ENCODE measurements at places on chromosomes 11 and 22.

DNA sequence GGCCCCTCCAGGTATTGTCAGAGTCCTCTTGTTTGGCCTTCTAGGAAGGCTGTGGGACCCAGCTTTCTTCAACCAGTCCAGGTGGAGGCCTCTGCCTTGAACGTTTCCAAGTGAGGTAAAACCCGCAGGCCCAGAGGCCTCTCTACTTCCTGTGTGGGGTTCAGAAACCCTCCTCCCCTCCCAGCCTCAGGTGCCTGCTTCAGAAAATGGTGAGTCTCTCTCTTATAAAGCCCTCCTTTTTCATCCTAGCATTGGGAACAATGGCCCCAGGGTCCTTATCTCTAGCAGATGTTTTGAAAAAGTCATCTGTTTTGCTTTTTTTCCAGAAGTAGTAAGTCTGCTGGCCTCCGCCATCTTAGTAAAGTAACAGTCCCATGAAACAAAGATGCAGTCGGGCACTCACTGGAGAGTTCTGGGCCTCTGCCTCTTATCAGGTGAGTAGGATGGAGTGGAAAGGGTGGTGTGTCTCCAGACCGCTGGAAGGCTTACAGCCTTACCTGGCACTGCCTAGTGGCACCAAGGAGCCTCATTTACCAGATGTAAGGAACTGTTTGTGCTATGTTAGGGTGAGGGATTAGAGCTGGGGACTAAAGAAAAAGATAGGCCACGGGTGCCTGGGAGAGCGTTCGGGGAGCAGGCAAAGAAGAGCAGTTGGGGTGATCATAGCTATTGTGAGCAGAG, at the start of gene CD3E:
Gene CD3E, plus strand, starts transcription at position 163 of the 681 bp plus-strand sequence. Its CDS starts 223 bp downstream, at position 386.
- no peak for DNase-seq

GRCh38 chr11:30724274-30724673, 138.1 kb upstream of the MPPED2 start:
- no peak for DNase-seq

DNA sequence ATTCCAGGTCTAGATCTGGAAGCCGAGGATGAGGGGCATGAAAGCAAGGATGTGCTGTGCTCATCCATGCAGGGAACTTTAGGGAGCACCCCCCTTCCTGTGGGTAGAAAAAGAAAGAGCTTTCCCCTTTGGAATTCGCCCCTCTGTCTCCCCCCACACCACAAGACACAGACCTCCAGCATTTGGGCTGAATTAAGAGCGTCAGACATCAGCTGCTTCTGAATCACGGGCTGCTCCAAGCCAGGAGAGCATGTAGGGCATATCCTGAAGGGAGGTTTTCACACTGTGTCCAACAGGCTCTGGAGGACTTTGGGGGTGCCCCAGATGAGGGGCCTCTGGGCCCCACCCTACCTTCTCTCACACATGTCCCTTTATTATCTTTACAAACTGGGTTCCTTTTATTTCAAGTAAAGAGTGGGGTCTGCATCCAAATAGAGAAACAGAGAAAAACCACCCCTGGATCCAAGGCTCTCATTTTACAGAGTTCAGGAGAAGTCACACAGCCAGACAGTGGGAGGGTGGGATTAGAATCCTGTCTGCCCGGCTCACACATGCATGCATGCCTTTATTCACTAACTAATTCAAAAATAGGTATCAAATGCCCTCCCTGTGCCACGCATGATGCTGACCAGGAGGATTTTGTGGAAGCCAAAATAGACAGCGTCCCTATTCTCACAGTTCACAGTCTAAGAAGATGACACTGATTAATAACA, 52.8 kb downstream of the LRRC32 start:
- no peak for DNase-seq

DNA sequence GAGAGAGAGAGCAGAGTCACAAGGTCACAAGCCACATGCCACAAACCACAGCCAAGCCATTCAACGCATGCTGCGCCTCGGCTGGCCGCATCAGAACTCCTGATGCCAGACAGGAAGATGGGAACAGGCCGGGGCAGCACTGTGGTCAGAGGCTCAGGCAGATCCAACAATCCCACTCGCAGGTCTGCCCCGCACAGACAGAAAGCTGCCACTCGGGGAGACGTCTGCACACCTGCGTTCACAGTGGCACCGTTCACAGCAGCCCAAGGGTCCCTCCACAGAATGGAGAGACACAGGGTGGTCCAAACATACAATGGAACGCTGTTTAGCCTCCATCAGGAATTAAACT, 408.8 kb downstream of the CTTN start:
- no peak for DNase-seq

- DNase-seq: no peak
Measured at GRCh38 chr22:30373331-30374325, 13.6 kb downstream of the RNF215 start.

DNA sequence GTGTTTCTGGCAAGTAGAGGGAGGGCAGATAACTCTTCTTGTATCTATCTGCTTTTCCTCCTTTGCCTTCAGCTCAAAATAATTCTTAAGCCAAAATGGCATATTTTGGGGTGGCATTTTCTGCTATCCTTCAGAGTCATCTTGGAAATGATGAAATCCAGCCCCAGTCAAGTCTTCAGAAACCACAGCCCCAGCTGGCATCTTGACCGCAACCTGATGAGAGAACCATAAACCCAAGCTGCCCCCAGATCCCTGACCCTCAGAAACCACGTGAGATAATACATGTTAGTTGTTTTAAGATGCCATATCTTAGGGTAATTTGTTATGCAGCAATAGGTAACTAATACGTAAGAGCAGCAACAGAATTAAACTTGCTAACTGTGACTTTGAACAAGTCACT, 15.1 kb upstream of the PAMR1 start:
- no peak for DNase-seq

DNA sequence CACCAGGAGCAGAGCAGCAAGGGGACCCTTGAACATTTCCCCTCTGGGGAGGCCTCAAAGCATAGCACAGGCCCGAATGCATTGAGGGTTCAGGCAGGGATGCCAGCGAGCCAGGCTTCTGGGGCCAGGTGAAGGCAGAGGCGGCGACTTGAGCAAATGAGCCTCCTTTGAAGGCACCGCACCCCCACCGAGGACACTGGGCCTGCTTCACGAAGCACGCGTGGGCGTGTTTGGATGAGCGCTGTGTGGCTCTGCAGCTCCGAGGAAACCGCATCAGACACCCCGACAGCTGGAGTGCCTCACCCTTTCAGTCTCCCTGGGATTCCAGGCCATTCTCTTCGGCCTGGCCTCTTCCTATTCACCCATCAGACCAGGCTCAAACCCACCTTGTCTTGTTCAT, 301.8 kb downstream of the NTM start:
- no peak for DNase-seq

DNA sequence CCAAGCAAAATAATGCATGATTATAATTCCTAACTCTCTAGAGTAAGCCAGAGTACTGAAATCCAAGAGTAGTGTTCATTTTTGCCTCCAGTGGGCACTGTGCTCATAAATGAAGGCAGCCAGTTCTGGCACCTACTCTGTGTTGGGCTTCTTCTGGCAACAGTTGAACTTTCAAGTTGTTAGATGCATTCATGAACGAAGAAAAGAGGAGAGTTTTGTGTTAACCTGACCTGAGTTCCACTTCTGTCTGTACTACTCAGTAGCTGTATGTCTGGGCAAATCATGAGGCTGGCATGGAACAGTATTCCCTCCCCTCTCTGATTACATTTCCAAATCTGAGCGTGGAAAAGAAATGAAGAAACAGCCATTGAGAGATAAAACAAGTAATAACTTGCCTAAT, 20.3 kb upstream of the TENM4 start:
- no peak for DNase-seq

DNA sequence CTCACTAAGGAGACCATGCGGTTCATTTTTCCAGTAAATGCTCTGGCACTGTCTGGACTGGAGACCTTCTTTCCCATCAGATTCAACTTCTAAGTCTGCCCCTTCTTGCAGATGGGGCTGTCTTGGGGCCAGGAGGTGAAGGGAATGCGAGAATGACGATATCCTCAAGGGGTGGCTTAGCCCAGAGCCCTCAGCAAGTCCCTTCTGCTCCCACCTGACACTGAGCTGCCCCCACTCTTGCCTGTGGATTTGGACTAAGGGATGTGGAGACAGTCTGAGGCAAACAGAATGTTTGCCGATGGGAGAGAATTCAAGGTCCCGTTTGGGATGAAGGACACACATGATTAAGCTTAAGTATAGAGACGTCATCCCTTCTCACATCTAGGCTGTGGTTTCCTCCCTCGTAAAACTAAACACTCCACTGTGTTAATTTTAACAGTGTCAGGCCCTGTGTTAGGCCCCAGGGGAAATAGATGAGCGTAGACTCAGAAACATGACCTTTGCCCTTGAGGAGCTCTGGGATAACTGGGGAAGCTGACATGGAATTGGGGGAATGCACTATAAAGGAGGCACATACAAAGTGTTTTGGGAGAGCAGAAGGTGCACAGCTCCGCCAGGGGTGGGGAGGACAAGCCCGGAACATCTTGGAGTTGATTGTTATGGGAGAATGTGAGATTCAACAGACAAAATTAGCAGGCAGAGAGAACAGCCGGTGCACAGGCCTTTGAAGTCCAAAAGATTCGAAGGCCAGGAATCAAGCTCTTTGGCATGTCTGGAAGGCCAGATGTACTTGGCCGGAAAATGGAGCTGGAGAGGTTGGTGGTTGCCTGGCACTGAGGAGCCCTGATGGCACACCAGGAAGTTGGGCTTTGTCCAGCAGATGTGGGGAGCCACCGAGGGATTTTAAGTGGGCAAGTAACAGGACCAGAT, 71.6 kb downstream of the ST3GAL4 start:
- DNase-seq: no peak

- no peak for DNase-seq
Measured at GRCh38 chr11:122715548-122716440, 60.3 kb downstream of the UBASH3B start.

DNA sequence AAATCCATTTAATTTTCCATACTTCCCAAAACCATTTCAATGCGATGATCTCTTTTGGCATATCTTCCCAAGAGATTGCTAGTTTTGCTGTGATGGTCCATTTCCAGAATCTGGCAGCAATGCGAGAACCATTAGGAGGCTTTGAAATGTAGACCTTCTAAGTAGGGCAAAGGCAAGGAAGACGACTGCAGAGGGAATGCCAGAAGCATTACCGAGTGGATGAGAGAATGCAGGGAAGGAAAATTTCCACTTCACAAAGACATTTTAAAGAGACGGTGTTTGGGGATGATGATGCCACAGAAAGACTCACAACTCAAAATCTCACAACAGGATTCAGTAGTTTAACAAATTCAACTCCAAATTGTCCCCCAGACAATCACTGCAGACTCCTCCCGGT, 471 bp upstream of the CEP126 start:
- DNase-seq: no peak

GRCh38 chr22:16949561-16949960, 58.5 kb downstream of the GAB4 start:
- DNase-seq: no peak

DNA sequence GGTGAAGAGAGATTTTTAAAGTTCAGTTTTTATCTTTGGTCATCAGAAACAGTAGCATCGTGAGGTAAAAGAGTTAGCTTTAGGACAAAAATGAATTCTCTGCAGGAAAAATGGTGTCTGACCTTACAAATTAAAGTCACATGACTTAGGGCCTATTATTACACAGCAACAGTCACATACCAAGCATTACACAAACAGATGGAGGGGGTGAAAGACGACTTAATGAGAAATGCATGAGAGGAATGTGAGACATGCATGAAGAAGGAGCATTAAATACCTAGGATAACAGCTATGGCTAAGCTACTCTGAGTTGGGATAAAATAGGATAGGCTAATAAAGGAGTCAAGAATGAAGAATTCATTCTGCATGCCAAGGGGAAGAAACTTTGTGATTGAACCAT, 77.5 kb downstream of the BLID start:
- DNase-seq: no peak

- no peak for DNase-seq
Measured at GRCh38 chr22:41290262-41291221, 4.6 kb upstream of the RANGAP1 start.

- no peak for DNase-seq
Measured at GRCh38 chr22:44862981-44863860, 110.8 kb downstream of the ARHGAP8 start.

DNA sequence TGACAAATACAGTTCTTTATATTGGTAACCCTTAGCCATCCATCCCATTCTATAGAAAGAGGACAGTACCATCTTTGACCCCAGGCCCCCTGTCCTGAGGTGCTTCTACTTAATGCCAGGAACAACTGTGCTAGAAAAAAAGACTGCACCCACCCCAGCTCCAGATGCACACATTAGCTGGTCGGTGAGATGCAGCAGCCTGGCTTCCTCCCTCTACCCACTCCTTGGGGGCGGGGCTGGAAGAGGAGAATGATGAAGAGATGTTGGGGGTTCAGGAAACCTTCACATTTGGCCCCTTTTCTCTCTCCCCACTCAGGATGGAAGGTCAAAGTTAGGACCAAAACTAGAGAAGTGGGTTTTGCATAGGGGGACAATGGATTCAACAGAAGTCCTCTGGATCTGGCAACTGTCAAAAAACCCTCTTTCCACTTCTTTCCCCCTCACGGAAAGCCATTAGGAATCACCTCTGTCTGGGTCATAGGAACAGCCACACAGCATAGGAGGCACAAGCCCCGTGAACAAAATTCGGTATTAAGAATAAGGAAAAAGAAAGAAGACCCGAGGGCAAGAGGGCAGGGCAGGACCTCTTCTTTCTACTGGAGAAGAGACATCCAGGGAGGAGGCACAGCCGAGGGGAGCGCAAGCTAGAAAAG, 755 bp downstream of the NRIP3 start:
- no peak for DNase-seq

- no peak for DNase-seq
Measured at GRCh38 chr11:115206365-115207022, 297.7 kb downstream of the CADM1 start.

GRCh38 chr22:46150655-46151477, 540 bp downstream of the PPARA start:
- no peak for DNase-seq

GRCh38 chr11:118170231-118170630, 6.2 kb downstream of the SCN2B start:
- no peak for DNase-seq

GRCh38 chr22:35840302-35840739, 122.6 kb downstream of the APOL5 start:
- DNase-seq: peak; percentile 83

GRCh38 chr11:45906965-45907611, at the start of gene FREY1:
Gene FREY1, minus strand, starts transcription at chr11:45907271. Its CDS starts 26 bp downstream, at chr11:45907245.
- DNase-seq: no peak

GRCh38 chr22:20430101-20430719, 7.4 kb downstream of the SCARF2 start:
- DNase-seq: no peak

- no peak for DNase-seq
Measured at GRCh38 chr11:67627441-67627811, 2.3 kb downstream of the NUDT8 start.

GRCh38 chr11:4071914-4072313, 22.7 kb upstream of the RRM1 start:
- no peak for DNase-seq

GRCh38 chr11:71266114-71266833, 13.9 kb upstream of the SHANK2 start:
- no peak for DNase-seq

DNA sequence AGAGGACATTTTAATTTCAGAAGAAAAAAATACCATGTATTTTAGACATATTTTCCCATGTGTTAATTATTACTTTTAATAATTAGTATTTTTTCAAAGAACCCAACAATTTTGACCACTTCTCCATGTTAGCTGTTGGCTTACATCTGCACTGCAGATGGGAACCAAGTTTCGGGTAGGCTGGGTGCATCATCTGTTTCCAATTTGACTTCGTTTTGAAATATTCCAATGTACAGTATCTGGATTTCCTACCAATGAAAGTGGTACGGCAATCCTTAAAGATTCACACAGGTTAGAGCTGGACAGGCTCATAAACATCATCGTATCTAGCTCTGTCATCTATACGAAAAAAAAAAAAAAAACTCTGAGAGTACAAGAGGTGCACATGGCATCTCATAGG, 670.2 kb downstream of the OPCML start:
- DNase-seq: no peak

All from caudate nucleus (tissue), 63 donors.